Hematopoietic multipotent progenitor cell treated with erythropoietin and hydrocortisone succinate and interleukin-3 and kit ligand, for 15 days (in vitro differentiated cells): ENCODE measurements at places on chromosomes 4 and X.

DNA sequence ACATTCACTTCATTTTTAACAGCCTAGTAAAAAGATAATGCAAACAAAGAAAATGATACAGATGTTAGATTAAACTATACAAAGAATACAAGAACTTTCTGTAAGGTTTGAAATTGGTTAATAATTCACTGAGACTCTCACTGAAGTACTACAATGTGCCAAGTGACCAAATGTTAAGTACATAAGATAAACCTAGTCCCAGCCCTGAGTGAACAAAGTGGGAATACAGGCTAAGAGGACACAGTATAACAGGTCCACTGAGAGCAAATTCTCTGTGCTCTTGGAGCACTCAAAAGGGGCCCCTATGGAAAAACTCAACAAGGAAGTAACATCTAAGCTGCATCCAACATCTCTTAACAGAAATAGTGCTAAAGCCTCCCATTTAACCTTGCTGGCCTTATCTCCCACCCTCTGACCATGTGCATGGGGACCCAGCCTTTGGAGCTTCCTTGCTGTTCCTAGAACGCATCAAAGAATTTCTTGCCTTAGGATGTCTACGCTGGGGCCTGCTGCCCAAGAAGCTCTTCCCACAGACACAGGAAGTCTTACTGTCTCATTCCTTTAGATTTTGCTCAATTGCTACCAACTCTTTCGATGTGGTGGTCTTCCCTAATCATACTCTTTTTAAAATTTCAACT is 113.4 kb downstream of the ZAR1 start:
- DNase-seq, result no peak

DNA sequence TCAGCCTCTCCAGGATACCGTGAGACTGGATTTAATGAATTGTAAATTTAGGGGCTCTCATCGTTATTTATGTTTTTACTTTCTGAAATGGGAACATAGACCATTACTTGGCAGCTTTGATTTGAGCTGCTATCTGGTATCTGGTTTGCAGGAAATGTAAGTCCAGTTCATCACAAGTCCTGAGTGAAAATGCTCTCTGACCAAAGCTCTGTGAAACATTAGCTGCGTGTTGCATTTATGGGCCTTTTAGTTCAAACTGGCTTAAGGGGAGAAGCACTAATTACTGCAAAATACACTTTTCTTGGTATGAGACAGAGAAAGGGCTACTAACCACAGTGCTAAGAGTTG is 420 bp downstream of the CC2D2A start:
- DNase-seq, result no peak

DNA sequence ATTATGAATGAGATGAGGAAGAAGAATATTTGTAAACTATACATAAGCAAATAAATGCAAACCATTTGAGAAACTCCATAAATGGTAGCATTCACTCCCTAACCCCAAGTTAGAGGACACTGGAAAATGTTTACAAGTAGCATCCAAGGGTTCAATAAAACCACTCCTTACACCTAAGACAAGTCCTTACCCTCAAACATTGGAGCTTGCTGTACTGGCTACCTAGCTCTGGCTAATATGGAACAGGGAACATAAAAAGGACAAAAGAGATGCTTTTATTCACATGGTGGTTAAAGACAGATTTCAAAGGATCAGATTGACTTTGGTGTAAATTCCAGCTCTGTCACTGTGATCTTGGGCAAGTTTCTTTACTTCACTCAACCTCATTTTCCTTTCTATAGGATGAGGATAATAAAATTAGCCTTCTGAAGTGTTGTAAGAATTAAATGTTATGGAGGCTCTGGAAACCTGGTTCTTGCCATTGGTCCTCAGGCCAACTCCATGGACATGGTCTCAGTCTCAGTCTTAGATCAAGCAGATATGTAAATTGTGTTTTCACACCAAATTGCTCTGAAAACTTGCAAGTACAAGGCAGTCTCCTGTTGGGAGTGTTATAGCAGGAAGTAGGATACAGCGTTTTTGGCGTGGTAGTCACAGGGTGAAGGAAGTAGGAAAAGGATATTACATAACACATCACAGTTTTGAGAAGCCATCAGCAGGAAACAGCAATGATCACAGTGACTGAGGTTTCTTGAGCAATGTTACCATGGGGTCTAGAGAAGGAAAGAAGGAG is 3.3 kb downstream of the CXCL1 start:
- no peak for DNase-seq

DNA sequence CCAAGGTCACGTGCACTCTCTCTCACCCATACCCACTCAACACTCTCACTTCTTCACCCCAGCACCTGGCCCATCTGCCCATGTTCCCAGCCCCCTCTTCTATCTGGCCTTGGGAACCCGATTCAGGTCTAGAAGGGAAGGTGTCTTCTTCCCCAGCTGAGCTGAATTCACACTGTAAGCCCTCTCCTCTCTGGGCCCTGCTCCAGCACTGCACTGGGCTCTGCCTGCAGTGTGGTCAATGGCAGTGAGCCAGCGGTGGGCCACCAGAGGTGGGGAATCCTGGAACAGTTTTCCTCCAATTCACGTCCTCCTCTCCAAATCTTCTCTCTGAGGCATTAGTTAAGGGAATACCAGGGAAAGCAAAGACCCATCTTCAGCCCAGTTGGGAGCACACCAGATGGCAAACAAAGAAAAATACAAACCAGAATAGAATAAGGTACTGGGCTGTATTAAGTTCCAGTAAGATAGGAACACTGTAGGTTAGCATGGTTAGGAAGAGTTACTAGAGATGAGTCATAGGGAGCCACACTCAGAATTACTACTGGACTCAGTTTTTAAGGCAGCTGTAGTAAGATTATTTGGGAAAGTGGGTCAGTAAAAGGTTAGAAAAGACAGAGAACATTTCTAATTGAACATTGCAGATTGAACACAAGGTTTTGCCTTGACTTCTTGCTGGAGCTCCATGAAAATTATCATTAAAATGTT is 5.0 kb downstream of the AWAT2 start:
- no peak for DNase-seq

- DNase-seq, result no peak
Observed at GRCh38 chr4:37392521-37393255, 148.1 kb downstream of the NWD2 start.

DNA sequence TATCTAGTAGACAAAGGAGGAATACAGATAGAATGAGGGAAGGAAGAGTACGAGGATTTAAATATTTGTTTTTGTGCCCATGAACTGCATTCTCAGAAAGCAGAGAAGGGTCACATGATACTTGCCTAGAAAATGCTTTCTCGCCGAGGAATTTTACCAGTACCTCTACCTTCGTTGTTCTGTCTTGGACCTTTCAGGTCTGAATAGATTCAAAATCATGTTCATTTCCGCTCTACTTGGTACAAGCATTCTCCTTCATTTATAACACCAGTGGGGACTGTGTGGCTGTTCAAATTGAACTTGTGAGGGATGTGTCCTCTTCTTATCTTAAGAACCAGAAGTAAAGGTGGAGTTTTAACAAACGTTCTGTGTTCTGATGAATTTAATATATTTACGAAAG is 1.9 kb downstream of the USP38 start:
- DNase-seq, result peak; percentile 65

GRCh38 chrX:137031039-137031438 is 2.8 kb downstream of the GPR101 start:
- DNase-seq, result no peak

DNA sequence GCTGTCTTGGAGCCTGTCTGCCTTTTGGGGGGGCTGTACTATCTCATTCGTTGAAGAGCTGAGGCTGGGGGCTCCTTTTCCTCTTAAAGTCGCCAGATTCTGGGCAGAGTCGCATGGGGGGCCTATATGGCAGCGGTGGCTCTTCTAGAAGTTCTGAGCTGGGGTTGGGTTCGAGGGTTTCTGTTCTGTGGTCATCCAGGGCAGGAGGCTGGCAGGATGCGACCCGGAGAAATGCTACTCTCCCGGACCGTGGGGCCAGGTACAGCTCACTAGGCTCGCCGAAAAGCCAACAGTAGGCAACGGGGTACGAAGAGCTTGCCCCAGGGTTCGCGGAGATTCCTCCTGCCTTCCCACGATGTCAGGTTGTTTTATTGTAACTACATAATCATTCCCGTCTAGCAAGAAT is 1.9 kb upstream of the CITED1 start:
- DNase-seq, result no peak
